NCI-H524 (cell line): ENCODE measurements at places on chromosomes 7 and 10.
A peak's percentile ranks its signal among the peaks of the same experiment; 100 is the strongest.

DNA sequence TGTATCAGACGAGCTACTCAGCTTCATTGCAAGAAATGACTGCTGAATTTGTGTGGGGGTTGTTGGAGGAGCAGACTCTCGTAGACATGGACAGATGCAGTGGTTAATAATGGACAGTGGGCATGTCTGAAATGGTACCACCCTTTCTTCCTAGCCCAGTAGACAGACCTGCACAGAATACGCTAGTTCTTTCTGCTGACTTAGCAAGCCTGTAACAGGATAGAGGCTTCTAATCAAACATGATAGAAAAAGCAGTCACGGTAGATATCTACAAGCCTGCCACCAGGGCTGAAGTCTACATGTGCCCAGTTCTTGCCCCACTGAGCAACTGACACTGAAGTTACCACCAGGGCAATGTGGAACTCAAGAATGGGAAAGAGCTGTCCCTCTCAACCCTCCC is 188.0 kb downstream of the FANK1 start:
- DNase-seq, result no peak

- DNase-seq, result peak; percentile 74
These were observed 24.4 kb upstream of the RBM20 start for GRCh38 chr10:110619514-110620397.

- no peak for DNase-seq
These were observed 247.4 kb downstream of the ELFN1 start for GRCh38 chr7:1917221-1918062.

- no peak for DNase-seq
These were observed 277.6 kb upstream of the IGFBP3 start for GRCh38 chr7:46198701-46199100.

DNA sequence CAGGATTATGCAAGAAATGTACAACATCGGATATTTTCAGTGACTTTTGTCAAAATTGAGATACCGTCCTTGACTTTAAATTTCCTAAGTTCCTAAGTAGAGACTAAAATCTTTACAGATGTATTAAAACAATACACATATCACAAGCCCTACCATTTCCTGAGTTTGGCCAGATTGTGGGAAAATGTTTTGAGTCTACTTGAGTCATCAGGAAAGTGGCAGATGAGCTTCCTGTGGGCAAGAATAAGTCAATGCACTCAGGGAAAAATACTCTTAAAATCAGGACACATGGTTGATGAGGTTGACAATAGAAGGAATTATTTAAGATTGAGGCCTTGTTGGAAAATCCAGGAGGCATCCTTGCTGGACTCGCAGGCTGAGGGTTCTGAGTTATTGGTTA is 162.5 kb downstream of the SNX10 start:
- DNase-seq, result no peak

- no peak for DNase-seq
These were observed 221.1 kb upstream of the AUTS2 start for GRCh38 chr7:69377191-69377590.

DNA sequence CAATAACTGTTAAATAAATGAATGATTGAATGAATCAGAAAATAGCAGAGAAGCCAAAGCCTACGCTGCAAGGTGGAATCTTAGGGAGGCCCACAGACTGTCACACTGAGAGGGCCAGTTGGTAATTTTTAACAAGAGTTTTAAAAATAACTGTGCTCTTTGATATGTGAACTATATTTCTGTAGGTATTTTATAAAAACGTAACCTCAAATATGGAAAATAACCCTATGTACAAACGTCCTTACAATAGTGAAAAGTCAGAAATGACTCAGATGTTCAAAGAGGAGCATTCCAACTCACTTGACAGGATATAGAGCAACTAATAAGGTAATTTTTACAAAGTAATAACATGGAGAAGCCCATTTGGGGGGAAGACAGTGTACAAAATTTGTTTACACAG is 18.9 kb upstream of the TMEM273 start:
- no peak for DNase-seq

GRCh38 chr7:3380886-3381685 is 80.0 kb downstream of the SDK1 start:
- no peak for DNase-seq

DNA sequence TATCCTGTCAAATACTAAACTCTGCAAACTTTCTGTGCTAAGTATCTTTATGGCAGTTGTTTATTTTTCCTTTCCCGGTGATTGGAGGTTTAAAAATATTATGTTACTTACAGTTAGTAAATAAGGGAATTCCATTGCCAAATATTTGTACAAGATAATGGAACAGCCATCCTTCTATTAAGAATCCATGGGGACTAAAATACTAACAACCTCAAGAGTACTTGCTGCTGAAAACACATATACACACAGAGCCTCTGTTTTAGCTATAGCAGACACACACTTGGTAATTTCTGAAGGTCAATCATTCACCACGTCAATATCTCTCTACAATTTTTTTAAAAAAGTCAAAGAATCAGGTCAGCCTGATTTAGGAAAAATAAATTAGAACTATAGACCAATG is 32.4 kb downstream of the TSPAN12 start:
- no peak for DNase-seq

DNA sequence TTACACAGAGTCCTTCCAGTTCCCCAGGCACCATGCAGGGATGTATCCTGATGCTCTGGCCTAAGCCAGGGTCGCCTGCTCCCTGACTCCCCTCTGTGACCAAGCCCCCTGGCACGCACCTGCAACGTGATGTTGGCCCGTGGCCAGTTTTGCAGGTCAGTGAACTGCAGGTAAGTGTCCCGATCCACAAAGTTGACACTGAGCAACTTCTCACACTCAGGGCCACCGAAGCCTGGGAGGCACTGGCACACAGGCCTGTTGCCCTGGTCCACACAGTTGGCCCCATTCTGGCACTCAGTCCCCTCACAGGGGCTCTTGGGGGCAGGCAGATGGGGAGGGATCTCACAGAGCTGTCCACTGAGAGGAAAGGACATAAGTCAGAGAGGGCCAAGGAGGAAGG is 174.3 kb downstream of the LCOR start:
- DNase-seq, result no peak

DNA sequence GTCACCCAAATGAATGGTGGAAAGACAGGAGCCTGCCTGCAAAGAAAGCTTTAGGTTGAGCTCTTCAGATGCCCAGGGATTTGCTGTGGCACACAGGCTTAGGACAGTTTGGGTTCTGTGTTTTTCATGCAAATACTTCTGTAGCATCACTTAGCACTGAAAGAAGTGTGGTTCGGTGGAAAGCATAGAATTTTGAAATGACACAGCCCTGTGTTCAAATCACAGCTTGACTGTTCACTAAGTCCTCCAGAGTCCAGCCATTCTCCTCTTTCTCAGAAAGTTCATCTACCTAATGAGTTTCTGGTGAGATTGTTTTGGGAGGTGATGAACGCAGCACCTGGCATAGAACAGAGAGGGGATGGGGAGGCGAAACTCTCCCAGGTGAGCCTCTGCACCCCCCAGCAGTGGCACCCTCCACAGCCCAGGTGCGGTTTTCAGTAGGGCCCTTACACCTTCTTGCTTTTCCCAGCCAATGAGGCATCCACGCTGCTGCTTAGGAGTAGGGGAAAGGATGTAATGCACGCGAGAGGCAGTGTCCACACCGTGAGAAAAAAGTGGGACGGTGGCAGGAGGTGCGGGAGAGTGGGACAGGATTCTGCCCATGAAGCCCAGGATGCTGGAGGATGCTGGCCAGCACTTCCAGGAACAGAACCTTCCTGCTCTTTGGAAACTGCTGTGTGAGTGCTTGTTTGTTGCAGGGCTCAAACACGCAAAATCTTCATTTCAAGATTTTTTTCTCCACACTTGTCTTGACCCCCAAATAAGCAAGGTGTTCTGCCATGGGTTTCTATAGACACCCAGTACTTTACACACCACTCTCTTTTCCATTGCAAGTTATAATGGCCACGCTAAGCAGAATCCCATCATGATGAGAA is 11.6 kb downstream of the EN2 start:
- no peak for DNase-seq

DNA sequence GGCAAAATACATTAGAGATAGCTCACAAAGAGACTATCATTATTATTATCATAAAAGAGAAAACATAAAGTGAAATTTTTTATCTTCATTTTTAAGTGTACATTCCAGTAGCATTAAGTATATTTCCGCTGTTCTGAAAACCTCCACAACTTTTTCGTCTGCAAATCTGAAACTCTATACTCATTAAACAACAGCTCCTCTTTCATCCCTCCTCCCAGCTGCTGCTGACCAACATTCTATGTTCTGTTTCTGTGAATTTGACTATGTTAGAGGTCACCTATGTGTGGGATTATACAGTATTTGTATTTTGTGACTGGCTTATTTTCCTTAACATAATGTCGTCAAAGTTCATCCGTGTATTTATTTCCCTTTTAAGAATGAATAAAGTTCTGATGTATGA is 429.3 kb upstream of the TPK1 start:
- no peak for DNase-seq

- no peak for DNase-seq
These were observed 13.9 kb downstream of the TRIM8 start for GRCh38 chr10:102657984-102658724.

GRCh38 chr7:1638215-1638661 is 31.8 kb upstream of the ELFN1 start:
- DNase-seq, result peak; percentile 84

DNA sequence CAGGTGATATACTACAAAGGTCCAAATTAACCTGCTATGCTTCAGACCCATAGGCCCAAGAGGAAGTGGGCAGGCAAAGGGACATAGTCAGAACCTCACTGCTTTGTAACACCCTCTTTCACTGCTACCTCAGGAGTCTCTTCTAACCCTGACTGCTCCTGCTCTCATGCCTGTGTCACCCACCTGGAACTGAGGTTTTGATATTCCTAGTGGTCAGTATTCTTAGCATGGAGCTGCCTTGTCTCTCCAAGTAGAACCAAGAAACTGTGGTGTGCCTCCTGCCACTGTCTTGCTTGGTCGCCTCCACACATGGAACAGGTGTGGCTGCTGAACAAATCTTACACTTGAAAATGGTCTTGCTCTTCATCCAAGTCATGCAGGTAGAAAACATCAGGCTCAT is 677.5 kb downstream of the XPNPEP1 start:
- no peak for DNase-seq

DNA sequence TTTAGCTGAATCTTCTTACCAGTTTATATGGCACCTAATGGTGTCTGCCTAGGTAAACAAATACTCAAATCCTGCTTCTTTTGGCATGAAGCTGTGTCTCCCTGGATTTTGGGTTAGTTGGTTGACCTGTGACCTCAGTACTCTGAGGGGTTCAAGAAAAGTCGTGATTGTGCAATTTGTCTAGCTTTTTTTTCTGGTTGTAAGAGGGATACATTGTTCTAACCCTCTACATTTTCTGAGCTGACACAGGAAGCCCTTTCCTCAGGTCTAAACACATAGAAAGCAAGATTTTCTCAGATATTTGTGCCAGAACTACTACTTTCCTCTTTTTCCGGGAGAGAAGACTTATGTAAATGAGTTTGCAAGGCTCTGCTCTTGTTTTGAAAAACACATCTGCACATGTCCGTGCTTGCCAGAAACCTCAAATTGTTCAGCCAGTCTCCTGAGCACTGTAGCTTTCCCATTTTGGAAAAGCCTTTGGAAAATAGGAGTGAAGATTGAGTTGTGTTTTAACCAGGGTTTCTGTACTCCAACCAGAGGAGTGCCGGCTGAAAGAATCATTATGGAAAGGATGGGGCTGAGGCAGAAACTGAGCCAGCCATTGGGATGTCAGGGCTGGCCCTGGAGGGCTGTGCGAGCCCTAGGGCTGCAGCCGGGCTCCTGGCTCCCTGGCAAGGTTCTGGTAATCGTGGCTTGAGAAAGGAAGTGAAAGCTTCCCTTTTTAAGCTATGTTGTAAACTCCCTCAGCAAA is 31.3 kb upstream of the CXCL12 start:
- DNase-seq, result no peak

GRCh38 chr10:124286621-124287020 is 132.1 kb downstream of the OAT start:
- DNase-seq, result no peak

- DNase-seq, result no peak
These were observed 435.0 kb downstream of the AUTS2 start for GRCh38 chr7:70033226-70033625.

DNA sequence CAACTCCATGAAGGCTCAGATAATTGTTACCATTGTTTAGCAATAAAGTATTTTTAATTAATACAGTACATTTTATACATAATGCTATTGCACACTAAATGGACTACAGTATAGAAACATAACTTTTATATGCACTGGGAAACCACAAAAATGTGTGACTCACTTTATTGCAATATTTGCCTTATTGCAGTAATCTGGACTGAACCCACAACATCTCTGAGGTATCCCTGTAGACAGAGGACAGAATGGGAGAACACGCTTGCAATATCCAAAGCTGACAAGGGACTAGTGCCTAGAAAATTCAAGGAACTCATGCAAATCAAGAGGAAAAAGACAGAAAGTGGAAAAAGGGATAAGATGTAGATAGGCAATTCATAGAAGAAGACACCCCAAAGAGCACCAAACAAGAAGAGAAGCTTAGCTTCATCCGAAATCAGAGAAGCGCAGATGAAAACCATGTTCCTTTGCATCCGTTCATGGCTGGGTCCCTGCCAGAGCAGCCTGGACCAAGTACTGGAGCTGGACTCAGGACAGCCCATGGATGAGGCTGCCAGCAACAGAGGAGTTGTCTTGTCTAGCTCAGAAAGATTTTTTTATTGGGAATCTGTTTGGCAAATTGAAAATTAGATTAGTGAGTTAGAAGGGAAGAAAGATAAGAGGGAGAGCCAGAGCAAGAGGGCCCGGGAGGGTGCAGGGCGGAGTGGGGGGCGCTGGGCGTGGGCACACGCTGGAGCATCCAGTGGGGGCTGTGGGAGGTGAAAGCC is 16.0 kb upstream of the GALNTL5 start:
- DNase-seq, result no peak

DNA sequence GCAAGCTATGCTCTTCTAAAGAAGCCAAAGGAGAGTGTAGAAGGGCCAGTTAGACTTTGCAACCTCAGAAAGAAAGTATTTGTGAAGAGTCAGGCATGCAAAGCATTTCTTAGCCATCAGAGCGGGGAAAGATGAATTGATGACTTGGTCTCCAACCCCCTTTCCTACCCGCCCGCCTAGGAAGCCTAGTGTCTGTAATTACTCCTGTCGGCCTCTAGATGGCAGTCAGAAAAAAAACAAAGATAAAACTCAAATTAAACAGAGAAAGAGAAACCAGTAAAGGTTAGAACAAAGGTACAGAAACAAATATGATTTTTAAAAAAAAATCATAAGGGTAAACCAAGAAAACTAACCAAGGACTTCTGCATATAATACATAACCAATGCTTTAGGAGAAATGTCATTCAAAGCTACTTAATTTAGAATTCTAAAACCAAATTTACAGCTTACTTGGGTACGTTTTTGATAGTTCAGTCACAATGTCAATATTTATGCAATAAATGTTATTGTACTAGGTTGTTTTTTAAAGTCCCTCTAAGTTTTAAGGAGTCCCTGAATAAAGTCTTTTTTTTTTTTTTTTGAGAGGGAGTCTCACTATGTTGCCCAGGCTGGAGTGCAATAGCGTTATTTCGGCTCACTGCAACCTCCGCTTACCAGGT is 97.6 kb downstream of the LYZL1 start:
- no peak for DNase-seq

- DNase-seq, result no peak
These were observed 32.8 kb downstream of the MRPS33 start for GRCh38 chr7:140981951-140982350.

GRCh38 chr7:85125651-85126131 is 61.2 kb downstream of the SEMA3D start:
- no peak for DNase-seq
